Aorta (tissue), 5 donors: ENCODE measurements at places on chromosomes 11 and 22. TPM values are rescaled to one million over a fixed set of nuclear protein-coding genes. Genes with fewer than 3 reads are reported as not detected.
A peak's percentile ranks its signal among the peaks of the same experiment; 100 is the strongest.

Gene OR52H1
- total RNA-seq: 0.96 TPM

Gene C22orf31
- not detected for total RNA-seq

Gene P2RX6
- 0.72 TPM for total RNA-seq

Gene CCDC87
- 0.19 TPM for total RNA-seq

DNA sequence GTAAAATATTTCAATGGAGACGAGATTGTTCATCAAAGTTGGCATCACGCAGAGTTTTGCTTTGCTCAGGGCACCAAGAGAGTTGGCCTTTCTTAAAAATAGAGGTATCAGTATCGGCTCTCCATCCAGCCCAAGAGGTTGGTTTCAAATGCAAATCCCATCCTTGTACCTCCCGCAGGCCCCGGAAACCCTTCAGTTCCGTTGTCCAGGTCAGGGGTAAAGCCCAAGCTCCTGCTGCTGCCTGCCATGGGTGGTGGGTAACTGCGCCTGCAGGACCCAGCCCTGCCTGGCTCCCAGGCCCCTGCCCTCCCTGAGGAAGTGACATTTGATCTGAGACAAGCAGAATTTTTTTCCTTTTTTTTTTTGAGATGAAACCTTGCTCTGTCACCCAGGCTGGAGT is 49.3 kb upstream of the RTL6 start:
- H3K36me3 ChIP-seq: no peaks in the 10 kb centered on the region
- no peaks in the 10 kb centered on the region for H3K4me1 ChIP-seq
- no peak overlapping the region for H3K27ac ChIP-seq
- DNase-seq: no peak
- no peak overlapping the region for H3K4me3 ChIP-seq

GRCh38 chr11:57277845-57278720 is 41.0 kb upstream of the APLNR start:
- H3K4me3 ChIP-seq: no peak overlapping the region
- DNase-seq: peak; percentile 73
- H3K27ac ChIP-seq: no peak overlapping the region
- H3K27me3 ChIP-seq: no peaks in the 10 kb centered on the region
- H3K36me3 ChIP-seq: no peaks in the 10 kb centered on the region

DNA sequence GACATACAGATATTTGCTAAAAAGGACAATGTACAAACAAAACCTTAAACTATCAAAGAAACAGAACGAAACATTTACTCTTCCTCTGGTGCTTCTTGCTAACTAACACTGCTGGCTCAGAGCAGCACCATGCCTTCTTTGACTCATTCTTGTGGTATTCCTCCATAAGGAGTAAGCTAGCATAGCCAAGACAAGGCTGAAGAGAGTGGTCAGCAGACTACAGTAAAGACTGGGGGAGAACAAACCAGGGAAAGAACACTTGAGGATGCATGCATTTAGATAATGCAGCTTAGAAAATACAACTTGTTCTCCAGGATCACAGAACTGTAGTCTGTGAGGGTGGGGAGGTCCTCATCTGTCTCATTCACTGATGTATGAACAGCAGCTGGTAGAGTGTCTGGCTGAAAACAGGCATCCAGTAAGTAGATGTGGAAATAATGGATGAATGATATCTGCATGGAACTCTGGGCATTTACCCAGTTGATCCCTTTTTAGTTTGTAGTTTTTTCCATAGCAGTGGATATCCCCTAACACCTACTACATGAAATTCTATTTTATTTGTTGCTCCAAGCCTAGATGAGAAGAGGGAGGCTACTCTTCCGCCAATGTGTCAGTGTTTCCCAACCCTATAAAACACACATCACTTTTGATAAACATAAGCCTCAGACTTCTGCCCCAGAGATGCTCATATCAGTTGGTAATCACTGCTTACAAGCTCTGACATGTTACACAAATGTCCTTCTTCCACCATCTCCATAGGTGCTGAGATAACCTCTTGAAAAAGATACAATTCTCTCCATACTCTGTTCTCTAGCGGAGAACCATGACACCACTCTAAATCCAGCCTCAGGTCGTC is 7.3 kb downstream of the SNX19 start:
- H3K4me1 ChIP-seq: peaks cover 4% of the 10 kb centered on the region
- H3K4me3 ChIP-seq: no peak overlapping the region
- no peak for DNase-seq
- H3K36me3 ChIP-seq: peaks cover 9% of the 10 kb centered on the region
- peak overlapping the region; percentile 56 for H3K27ac ChIP-seq

DNA sequence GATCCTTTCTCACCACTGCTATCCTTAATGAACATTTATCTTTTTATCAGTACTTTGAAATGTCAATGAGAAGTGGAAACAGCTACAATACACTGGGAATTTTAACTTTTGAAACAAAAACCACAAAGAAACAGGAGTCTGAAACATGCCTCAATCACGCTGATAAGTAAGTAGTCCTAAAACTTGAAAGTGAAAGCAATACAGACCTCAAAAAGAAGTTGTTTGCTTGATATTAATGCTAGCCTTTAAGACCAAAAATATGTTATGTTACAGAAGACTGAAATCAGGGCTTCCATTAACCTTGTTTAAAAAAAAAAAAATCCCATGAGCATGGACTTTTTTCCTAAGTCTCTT is 21.3 kb downstream of the PHF21A start:
- H3K27me3 ChIP-seq: no peaks in the 10 kb centered on the region
- DNase-seq: no peak
- H3K27ac ChIP-seq: no peak overlapping the region
- H3K4me3 ChIP-seq: no peak overlapping the region
- H3K36me3 ChIP-seq: no peaks in the 10 kb centered on the region
- peaks cover 4% of the 10 kb centered on the region for H3K4me1 ChIP-seq
